ENCODE measurements at places on chromosomes 4 and X.

GRCh38 chr4:101103381-101104142 is 243.8 kb downstream of the PPP3CA start:
- DNase-seq: no peak

DNA sequence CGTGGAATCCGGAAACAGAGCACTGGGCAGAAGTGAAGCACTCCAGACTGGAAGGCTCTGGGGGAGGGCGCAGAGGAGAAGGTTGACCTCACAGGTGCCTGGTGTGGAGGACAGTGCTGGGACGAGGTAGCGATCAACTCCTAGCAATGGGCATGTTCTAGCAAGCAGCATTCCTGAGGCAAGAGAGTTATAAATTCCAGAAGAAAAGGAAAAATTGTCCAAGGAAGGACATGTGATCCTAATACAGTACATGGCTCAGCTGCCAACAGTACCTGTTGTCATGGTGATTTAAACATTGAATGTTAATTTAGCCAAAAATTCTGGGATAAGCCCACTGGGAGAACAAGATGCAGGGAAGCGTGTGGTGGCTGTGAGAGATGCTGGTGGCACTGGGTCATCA is 8.2 kb downstream of the ARHGAP4 start:
- no peak for DNase-seq

DNA sequence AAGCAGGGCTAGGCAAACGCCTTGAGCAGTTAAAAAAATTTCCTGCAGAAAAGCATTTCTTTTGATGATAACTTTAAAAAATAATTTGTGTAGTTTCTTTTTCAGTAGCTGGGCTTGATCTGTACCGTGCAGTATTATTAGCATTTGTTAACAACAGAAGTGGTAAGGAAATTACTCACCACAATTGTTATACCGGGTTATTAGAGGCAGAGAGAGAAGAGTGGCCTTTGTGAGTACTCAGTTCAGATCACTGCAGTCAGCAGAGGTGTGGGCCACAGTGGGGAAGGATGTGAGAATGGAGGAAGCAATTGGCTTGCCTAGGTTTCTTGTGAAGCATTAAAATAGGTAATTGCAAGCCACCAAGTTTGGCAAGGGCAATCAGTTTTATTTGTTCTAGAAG is 14.3 kb upstream of the IL21 start:
- no peak for DNase-seq

- DNase-seq: no peak
Measured at GRCh38 chrX:31228909-31229308, 157.1 kb upstream of the FTHL17 start.

GRCh38 chr4:44025376-44026020 is 423.1 kb downstream of the KCTD8 start:
- DNase-seq: no peak

GRCh38 chrX:129932821-129933321 is 26.9 kb downstream of the UTP14A start:
- DNase-seq: no peak

DNA sequence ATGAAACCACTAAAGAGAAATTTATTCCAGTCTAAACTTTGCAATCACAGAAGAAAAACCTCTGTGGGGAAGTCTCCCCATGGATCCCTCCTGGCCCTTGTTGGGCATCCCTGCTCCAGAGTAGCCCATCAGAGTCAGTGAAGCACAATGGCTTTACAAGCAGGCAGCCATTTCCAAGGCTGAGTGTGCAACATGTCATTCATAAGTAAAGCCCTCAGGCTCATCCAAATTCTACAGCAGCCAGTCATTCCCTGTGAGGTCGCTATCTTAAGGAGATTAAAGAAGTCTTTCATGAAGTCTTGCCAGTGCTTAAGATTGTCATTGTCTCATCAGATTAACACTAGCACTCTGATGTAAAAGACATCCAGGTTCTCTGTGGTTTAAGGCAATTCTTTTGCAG is 17.0 kb upstream of the MAPK10 start:
- no peak for DNase-seq
